Right ventricle myocardium inferior (tissue), 1 donor: ENCODE measurements at places on chromosomes 1 and 21.

DNA sequence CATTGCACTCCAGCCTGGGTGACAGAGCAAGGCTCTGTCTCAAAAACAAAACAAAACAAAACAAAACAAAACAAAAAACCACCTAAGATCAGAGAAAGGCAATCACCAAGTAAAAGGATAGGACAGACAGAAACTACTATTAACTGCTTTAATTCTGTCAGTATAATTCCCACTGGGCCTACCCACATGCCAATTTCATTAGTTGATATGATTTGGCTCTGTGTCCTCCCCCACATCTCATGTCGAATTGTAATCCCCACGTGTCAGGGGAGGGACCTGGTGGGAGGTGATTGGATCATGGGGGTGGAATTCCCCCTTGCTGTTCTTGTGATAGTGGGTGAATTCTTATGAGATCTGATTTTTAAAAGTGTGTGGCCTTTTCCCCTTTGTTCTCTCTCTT lies 27.2 kb upstream of the CAPZB start:
- DNase-seq, result no peak

DNA sequence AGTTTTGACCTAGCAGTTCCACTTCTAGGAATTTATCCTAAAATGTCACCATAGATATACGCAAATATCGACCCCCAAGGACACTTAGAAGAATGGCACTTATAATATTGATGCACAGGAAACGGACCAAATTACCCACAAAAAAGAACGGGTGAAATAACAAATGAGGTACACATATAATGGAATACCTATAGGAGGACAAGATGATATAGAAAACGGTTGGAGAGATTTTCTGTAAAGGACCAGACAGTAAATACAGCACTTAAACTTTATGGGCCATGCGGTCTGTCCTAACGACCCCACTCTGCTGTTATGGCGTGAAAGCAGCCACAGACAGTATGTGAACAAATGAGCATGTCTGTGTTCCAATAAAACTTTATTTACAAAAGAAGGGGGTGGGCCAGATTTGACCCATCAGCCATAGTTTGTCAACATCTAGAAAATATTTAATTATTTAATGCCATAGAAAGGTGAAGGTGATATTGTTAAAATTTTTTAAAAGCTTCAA lies 2.4 kb downstream of the TMPRSS3 start:
- no peak for DNase-seq

- DNase-seq, result no peak
Measured at GRCh38 chr1:66360285-66360724, 173.6 kb upstream of the SGIP1 start.

DNA sequence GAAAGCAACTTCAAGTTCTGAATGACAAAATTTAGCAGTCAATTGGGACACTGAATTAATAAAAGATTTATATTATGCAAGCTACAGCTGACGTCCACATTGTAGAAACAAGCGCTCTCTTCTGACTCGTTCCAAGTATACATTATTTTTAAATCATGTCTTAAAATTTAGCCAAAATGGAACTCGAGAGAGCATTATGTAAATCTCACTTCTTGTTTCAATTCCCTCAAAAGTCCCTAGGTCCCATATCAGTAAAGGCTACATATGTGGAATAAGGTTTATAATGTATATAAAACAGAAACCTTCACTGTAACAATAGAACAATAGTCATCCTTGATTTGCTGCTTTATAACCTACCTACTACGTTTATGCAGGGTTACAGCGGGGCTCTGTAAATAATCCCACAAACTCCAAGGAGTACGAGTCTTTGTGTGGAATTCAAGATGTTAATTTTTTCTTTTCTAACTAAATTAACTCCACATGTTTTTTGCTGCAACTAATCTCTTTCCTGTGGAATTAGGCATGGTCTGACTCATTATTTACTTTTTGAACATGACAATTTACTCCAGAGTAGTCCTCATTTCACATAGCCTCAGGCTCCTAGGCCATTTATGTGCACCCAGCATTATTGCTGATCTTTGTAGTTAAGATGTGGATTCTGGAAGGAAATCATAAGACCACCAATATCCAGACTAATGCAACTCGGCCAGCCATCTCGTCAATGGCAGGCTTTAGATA lies 785.1 kb downstream of the LTN1 start:
- DNase-seq, result no peak

DNA sequence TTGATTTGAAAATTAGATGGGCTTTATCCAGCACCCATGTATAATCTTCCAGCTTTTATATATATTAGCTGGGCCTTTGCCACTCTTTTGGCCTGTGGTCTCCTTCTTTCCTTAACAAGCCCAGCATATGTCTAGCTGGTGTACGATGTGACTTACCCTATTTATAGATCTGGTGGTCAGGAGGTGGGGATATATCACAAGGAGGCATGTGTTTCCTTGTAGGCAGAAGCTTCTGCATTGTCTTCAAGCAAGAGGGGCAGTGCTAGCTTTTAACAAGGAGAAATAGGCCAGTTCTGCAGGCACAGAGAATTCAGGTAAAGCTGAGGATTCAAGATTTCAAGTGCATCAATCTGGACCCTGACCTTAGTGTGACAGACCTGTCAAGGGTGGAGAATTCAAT lies 38.0 kb upstream of the DNASE2B start:
- no peak for DNase-seq
